Left renal pelvis (tissue), 4 donors: ENCODE measurements at places on chromosomes 7 and 10.

DNA sequence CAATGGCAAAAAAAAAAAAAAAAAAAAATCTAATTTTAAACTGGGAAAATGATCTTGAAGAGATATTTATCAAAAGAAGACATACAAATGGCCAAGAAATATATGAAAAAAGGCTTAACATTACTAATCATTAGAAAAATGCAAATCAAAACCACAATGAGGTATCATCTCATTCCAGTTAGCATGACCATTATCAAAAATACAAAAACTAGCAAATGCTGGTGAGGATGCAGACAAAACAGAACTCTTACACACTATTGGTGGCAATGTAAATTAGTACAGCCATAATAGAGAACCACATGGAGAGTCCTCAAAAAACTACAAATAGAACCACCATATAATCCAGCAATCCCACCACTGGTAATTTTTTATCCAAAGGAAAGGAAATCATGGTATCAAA lies 489.6 kb downstream of the TNS3 start:
- no peak for DNase-seq

GRCh38 chr7:19853261-19853832 lies 79.9 kb upstream of the TMEM196 start:
- no peak for DNase-seq

GRCh38 chr7:81327468-81328266 lies 408.8 kb upstream of the SEMA3C start:
- DNase-seq, result no peak

DNA sequence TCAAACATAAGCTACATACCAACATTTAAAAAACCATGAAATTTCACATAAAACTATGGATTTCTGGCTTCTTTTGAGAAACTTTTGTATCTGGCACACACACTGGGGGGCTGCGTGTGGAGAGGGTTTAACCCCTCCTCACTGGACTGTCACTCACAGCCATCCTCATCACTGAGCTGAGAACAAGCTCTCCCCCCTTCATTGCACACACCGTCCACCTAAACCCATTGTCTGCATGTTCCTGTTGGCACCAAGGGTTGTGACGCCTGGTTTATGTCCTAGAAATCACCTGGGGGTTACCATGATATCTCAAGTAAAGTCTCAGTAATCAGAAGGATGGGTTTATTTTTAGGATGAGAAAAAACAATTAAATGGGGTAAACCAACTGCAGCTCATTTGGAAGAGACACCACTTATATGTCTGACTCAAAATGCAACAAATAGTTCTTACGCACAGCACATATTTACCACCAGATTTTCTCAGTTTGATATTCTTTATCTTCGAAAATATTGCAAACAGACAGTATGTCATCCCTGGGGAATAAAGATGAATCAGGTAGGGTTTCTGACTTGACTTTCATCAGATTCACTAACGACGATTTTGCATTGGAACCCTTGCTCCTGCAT lies 218.5 kb upstream of the KLF6 start:
- DNase-seq, result no peak

DNA sequence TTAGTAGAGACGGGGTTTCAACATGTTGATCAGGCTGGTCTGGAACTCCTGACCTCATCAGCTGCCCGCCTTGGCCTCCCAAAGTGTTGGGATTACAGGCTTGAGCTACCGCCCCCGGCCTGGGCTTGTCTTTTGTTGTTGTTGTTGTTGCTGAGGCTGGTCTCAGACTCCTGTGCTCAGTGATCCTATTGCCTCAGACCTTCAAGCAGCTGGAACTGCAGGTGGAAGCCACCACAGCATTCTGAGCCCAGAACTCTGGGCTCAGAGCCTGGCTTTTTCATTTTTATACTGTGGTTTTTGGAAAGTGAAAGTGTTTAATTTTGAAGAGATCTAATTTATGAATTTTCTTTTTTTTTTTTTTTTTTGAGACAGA lies 16.2 kb upstream of the DNAJB6 start:
- no peak for DNase-seq

- no peak for DNase-seq
Measured at GRCh38 chr7:88256906-88257305, 37.1 kb upstream of the SRI start.

GRCh38 chr10:130956251-130956650 lies 355.3 kb downstream of the TCERG1L start:
- DNase-seq, result no peak

GRCh38 chr7:134186801-134187200 lies 59.7 kb downstream of the LRGUK start:
- DNase-seq, result no peak

- no peak for DNase-seq
Measured at GRCh38 chr10:33901166-33901565, 566.7 kb upstream of the NRP1 start.
